ENCODE measurements at places on chromosomes 13 and 19.

GRCh38 chr13:110486061-110486715, 75.3 kb downstream of the RAB20 start:
- no peak for DNase-seq

DNA sequence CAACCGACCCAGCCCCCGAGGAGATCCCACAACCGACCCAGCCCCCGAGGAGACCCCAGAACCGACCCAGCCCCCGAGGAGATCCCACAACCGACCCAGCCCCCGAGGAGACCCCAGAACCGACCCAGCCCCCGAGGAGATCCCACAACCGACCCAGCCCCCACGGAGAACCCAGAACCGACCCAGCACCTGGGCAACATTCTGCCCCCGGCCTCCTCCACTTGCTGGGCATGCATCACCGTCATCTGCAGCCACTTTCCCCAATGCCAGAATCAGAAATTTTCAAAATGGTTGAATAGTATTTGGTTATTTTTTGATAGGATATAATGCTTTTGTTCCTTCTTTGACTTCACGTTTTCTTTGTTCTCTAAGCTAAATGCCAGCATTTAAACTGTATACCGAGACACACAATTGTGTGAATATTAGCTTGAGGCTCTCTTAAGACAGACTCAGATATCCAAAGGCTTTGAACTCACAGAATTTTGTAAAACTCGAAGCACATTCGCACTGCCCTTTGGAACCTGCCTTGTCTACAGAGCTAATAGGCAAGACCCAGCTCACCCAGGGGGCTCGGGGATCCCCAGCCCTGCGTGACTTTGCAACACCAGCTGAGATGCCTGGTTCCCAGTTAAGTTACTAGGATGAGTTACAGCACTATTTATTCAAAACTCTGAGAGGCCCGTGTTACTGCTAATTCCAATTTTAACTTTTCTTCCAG, 15.5 kb upstream of the RASA3 start:
- no peak for DNase-seq

DNA sequence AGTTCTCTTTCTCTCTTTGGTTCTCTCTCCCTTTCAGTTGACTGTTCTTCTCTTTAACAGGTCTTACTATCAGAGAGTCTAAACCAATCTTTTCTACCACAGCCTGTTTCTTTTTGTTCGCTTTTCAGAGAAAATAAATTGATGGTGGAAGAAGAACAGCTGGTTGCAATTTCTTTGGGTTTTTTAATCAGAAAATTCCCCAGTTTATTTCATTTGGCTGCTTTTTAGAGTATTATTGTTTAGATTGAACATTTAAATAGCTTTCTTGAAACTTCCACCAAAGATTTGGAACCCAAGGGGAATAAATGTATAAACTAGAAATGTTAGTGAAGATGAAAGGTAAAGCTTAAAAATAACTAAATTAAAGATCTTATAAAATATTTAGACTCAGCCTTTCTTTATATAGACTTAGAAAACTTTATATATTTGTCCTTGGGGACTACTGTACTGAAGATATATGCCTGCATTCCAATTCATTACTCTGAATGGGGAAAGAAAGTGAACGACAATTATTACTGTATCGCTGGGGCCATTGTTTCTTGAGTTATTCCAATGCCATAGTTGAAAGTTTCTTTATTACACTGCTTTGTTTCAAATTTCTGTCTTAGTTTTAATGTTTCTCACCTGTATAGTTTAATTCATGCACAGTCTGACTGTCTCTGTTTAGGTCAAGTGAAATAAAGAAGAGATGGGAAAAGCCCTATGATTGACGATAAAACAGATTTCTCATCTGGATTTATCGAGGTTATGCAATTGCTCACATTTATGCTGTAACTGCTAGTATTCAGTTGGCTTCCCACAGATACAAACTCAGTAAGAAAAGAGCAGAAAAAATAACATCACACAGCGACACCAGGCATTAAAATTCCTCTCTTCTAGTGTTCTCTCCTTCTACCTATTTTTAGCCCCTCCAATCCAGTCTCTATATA, 169.4 kb upstream of the CSNK1A1L start:
- no peak for DNase-seq

GRCh38 chr13:44334751-44335150, 38.9 kb upstream of the SERP2 start:
- DNase-seq, result no peak

GRCh38 chr13:65034266-65034665, 2195.9 kb downstream of the PCDH9 start:
- no peak for DNase-seq

- peak; percentile 40 for DNase-seq
Measured at GRCh38 chr19:49591731-49592485, 926 bp downstream of the PRR12 start.

GRCh38 chr13:39251340-39251739, 213.1 kb downstream of the NHLRC3 start:
- DNase-seq, result no peak

- no peak for DNase-seq
Measured at GRCh38 chr13:74597526-74597925, 463.3 kb upstream of the KLF12 start.

- DNase-seq, result peak; percentile 36
Measured at GRCh38 chr19:8487137-8487851, 15.1 kb downstream of the PRAM1 start.

GRCh38 chr13:112060899-112061366, 6.0 kb upstream of the SOX1 start:
- no peak for DNase-seq

GRCh38 chr13:101325423-101325822, 90.9 kb downstream of the NALCN start:
- DNase-seq, result no peak
